ENCODE measurements at places on chromosomes 4 and X.

- no peak for DNase-seq
These were observed 647.0 kb upstream of the PCDH7 start for GRCh38 chr4:30073011-30073710.

DNA sequence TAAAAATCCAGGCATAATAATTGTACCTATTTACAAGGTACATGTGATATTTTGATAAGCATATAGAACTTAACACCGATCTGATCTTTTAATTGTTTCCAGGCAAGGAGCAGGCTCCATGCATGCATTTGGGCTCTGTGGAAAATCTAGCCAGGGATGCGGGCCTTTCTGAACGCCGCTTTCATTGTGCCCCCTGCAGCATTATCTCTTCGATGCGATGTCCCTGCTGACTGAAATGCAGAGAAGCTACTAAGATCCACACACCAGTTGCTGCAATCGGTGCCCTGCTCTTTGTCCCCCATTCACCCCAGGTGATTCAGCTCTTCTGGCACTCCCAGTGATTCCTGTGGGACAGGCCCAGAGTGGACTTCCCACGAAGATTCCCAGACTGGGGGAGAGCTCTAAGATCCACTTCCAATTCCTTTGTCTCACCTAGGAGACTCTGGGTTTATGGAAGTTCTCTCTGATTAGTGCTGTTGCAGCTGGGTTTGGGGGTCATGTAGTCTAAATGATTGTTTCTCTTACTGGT, 254.3 kb upstream of the AGA start:
- no peak for DNase-seq

GRCh38 chr4:147533331-147533730, 52.4 kb downstream of the EDNRA start:
- DNase-seq: no peak

- no peak for DNase-seq
These were observed 8.9 kb upstream of the RUFY3 start for GRCh38 chr4:70712604-70713452.

- no peak for DNase-seq
These were observed 49.5 kb upstream of the LNX1 start for GRCh38 chr4:53640576-53641453.

GRCh38 chr4:2691313-2691712, 64.8 kb downstream of the TNIP2 start:
- no peak for DNase-seq

GRCh38 chr4:189304809-189305208, 635.9 kb upstream of the FRG1 start:
- DNase-seq: peak; percentile 6

GRCh38 chrX:13077168-13077567, 32.7 kb upstream of the FAM9C start:
- DNase-seq: peak; percentile 52

DNA sequence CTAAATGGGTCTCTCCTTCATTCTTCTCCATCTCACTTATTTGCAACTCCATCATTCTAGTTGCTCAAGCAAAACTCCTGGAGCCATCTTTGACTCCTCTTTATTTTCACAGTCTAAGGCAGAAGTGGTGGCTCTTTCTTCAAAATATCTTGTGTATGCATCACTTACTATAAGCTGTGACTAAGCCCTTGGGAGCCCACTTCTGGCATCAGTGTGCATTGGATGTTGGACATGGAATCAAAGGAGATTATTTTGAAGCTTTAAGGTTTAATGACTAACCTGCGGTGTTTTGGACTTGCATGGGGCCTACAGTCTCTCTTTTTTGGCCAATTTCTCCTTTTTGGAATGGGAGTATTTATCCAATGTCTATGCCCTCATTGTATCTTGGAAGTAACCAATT, 276.8 kb downstream of the SPOCK3 start:
- DNase-seq: no peak

DNA sequence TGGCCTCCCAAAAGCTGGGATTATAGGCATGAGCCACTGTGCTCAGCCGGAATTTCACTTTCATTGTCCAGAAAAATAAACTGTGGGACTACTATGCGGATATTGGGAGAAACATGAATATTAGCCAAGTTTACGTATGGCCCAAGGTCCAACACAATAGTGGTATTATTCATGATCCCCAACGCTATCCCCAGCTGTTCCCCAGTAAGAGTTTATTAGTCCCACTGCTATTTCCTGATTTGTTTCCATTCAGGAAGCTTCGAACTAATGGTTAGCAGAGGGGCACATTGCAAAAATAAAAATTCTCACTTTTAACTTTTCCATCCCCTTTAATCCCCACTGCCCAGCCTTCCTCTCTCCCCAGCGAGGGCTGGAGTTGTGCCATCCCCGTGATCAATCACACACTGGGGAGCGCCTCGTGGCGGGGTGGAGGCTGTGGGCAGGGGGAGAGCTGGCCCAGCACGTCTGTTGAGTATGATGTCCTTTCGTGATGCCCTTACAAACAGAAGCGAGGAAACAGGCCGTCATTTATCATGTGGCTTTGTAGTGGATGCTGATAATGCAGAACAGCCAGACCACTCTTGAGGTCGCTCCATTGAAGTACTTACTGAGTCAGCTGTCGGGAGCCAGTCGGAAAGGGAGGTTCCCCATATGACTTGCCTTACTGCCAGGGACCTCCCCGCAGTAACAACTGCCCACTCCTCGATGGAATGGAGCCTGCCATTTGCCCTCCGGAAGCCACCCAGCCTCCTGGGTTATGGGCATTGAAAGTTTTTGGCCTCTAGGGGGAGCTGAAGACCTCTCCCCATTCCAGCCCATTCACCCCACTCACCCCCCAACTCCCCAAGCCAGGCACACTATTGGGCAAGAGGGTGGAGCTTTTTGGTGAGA, 117.0 kb downstream of the KDR start:
- peak; percentile 4 for DNase-seq

GRCh38 chrX:149699761-149700160, 12.1 kb upstream of the MAGEA11 start:
- DNase-seq: no peak

GRCh38 chrX:16479206-16479869, 170.6 kb upstream of the S100G start:
- DNase-seq: no peak

GRCh38 chr4:112564706-112565270, 48.8 kb upstream of the NEUROG2 start:
- no peak for DNase-seq

DNA sequence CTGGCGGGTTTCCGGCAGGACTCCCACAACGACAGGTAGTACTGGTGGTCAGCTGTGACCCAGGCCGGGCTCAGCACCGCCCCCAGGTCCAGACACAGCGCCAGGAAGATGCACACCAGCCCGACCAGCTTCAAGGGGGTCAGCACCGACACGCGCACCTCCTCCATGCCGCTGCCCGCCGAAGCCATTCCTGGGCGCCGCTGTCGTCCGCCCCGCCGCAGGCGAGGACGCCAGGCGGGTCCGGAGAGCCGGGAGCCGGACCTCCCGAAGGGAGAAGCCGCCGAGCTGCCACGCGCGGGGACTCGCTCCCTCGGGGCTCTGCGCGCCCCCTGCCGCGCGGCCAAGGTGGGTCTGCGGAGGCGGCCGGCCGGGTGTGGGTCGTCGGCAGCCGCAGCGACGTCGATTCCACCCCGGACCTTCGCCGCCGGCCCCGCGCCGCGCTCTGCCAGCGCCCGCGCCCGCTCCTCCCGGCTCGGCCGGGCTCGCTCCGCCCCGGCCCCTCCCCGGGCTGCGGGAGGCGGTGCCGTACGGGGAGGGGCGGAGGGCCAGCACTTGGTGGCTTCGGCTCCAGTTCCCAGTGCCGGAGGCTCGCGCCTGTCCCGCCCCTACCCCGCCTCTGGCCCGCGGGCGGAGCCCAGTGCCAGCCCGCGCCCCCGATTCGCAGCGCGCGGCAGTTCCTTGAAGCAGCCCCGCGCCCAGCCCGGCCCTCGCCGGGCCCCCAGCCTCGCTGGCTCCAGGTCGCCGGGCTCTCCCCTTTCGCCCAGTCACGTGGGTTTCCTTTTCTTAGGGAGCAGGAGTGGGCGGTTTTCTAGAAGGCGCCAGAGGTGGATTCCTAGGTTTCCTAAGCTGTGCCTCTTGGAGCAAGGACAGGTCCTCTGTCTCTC, at the start of gene TMEM47:
TSS of gene TMEM47 (minus strand) at position 444 of the 884 bp plus-strand sequence. CDS start at position 188, 256 bp downstream.
- peak; percentile 28 for DNase-seq

GRCh38 chrX:63430026-63430425, 78.9 kb upstream of the SPIN4 start:
- no peak for DNase-seq

DNA sequence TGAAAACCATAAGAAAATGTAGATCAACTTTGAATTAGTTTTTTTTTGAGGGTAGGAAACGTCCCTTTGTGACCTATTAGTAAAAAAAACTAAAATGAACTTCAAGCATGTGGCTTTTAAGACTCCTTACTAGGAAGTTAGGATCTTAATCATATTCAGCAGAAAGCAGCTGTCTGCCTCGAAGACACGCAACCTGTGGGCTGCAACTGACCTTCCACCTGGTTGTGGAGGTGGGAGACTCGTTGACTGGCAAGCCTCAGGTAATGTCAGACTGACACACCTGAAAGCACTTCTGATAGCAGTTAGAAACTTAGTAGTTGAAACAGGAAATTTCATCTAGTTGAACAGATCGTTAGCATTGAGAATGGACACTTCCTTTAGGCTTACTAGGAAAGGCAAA, 37.4 kb downstream of the CCNG2 start:
- DNase-seq: no peak

DNA sequence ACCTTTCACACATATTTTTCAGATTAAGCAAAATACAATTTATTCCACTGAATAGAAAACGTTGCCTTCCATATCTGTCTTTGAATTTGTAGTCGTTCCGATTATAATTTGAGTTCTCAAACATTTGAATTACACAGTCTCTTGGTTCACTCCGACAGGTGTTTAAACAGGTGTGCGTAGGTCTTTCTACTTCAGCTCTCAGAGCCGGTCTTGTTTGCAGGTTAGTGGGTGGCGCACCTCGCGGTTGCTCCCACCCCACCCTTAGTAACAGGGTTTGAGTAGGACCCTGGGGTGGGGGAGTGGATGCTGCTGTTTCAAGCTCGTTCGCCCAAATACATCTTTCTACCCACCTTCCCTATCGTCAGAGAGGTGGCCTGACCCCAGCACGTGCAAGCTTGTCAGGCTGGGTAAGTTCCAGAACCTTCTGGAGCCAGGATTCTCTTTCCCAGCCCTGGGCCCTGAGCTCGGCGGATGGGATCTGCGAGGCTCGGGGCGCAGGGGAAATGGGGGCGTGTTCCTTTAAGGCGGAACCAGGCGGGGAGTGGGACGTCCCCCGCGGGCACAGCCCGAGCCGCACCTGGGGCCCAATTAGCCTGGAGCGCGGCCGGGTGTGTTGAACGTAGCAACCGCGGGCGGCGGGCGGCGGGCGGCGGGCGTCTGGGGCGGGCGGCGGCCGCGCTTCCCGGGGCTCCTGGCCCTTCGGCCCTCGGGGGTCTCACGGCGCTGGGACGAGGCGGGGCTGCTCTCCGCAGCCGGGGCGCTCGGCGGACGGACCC, at the start of gene FAM149A:
TSS of gene FAM149A (plus strand) at position 591 of the 776 bp plus-strand sequence.
- peak; percentile 74 for DNase-seq

- peak; percentile 52 for DNase-seq
These were observed at the start of gene NAA10 for GRCh38 chrX:153934762-153935325. TSS of gene NAA10 (minus strand) at chrX:153935037. CDS start at chrX:153934904, 133 bp downstream.

DNA sequence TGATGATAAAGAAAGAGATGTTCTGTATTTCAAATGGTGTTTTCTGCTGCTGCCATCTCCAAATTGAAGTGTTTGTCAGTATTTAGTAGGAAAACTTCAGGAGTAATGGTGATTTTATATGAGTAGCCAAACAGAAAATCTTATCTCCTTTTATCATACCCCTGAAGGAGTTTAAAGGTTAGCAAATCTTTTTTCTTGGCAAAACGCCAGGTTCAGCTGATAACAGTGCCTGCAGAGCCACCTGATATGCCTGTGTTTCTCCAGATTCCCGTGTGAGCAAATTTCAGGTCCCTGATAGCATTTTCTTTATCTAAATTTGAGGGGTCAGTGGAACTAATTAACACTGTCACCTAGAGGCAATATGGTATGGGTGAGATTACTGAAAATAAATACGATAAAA, 65.8 kb upstream of the ETNPPL start:
- DNase-seq: no peak

DNA sequence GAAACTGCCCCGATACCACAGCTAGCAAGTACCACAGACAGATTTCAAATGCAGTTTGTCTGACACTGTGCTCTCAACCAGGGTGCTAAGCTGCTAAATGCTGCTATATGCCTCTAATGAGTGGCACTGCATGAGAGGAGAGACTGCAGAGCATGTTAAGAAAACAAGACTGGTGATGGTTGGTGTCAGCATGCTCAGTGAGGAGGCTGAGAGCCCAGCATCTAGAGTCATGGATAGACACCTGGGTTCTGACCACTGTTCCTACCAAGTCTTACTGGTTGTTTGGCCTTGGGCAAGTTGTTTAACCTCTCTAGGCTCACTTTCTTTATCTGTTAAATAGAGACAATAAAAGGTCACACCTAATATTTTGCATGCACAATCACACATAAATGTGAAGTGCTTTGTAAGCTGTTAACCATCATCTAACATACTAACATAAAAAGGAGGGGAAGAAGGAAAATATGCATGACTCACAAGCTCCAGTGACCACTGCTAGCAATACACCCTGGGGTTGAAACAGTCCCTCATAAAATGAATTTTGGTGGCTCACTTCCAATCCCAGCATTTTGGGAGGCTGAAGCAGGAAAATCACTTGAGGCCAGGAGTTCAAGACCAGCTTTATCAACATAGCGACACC, 20.7 kb downstream of the HHIP start:
- no peak for DNase-seq

DNA sequence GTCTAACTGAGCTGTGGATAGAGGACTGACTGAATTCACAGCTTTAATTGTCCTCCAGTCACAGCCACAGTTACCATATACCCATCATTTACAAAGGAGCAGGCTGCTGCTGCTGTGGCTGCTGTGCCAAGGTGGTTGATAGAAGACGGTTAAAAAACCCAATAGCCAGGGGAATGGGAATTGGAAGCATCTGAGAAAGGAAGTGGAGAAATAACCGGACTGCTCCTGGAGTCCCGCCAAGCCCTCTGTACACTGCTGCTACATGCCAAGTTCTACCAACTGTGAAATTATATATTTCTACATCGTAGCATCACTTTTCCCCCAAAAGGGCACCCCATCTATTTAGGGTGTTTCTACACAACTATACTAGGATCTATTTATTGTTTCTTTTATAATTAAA, 279.7 kb upstream of the ARX start:
- no peak for DNase-seq

DNA sequence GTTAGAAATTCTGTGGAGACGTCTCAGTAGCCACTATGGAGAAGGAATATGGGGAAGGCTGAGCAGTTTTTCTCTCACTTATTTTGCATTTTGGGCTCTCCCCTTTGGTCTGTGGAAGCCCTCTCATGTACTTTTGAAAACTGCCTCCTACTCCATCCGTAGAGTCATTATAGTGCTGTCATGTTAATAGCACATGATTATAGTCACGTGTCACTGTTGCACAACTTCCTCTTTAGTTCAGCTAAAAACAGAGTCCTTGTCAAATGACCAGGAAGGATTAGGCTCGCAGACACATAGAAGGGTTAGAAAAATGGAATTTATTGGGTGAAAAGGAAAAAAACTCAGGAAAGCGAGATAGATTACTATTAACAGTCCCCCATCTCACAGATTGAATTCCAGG, 258.2 kb upstream of the CXorf51A start:
- DNase-seq: no peak

GRCh38 chr4:124104628-124105027, 607.9 kb downstream of the ANKRD50 start:
- no peak for DNase-seq

- DNase-seq: no peak
These were observed 444.9 kb downstream of the RAPGEF2 start for GRCh38 chr4:159547645-159548308.

GRCh38 chr4:94995684-94996394, 238.1 kb downstream of the BMPR1B start:
- peak; percentile 81 for DNase-seq

Data from common myeloid progenitor, CD34-positive (primary cell).